ENCODE measurements at places on chromosomes 16 and 17. TPM values are rescaled to one million over a fixed set of nuclear protein-coding genes. Genes with fewer than 3 reads are reported as not detected.

The AOC2 gene
- polyA plus RNA-seq, result 2.2 TPM

- no peak for DNase-seq
Measured at GRCh38 chr16:65737831-65738230, 616.0 kb upstream of the CDH11 start.

DNA sequence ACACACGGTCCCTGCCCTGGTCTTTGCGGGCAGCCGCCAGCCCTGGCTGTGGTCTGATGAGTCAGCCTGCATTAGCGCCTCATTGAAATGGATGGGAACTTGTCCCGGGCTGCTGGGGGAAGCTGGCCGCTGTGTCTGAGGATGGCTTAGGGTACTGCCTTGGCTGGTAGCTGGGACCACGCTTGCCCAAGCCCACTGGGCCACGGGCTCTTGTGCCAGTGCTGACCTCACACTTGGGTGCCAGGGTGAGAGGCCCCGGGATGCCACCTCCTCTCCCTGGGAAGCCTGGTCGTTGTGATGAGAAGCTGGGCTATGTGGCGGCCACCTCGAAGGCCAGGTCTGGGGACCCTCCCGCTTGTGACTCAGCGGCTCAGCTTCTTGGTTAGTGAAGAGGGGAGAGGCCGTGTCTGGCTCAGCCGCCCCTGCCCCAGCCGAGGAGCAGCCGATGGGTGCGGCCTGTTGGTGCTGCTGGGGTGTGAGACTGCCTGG lies 10.7 kb downstream of the CACNA1H start:
- no peak for DNase-seq

DNA sequence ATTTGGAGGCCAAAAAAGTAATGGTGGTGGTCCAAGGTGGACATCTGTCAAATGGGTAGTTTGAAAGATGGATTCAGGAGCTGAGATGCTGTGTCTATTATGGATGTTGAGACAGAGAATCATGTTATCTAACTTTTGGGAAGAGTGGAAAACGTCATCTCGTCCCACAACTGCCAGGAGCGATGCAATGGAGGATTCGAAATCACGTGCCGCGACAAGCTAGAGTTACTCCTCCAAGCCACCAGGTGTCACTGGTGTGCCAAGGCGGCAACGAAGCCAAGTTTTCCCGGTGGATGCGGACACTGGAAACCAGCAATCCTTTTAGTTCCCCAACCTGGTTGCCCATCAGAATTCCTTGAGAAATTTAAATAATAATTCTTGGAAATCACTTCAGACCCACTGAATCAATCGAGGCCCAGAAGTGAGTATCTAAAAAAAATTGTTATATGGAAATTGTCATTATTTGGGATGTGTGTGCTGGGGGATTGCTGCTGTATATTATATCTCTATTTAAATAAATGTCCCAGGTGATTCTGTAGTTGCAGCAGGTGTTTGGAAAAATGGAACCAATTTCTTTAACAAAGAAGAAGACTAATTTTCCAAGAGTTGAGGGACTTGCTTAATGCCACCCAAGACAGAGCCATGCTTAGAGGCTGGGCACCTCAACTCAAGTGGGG lies 206.1 kb downstream of the HAPSTR1 start:
- no peak for DNase-seq

GRCh38 chr17:50507871-50508572 lies at the start of gene MYCBPAP:
MYCBPAP (plus strand) TSS chr17:50508439; CDS start chr17:50508675, 236 bp downstream.
- peak; percentile 85 for DNase-seq

DNA sequence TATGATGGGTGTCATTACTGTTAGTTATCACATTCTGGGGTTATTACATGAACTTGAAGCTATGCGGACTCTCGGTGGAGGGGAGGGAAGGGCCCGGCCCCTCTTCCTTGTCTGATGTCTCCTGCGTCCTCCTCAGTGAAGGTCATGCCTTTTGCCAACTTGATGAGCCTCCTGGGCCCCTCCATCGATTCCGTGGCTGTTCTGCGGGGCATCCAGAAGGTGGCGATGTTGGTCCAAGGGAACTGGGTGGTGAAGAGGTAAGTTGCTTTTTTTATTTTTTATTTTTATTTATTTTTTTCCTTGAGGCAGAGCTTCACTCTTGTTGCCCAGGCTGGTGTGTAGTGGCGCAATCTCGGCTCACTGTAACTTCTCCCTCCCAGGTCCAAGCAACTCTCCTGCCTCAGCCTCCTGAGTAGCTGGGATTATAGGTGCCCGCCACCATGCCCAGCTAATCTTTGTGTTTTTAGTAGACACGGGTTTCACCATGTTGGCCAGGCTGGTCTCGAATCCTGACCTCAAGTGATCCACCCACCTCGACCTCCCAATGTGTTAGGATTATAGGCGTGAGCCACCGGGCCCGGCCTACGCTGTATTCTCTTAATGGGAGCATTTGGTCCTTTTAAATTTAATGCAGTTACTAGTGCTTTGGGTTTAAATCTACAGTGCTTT lies 21.6 kb downstream of the POLR3E start:
- DNase-seq, result no peak

- DNase-seq, result no peak
Measured at GRCh38 chr16:13970708-13971422, 50.9 kb downstream of the ERCC4 start.

- DNase-seq, result no peak
Measured at GRCh38 chr17:56217921-56218320, 64.6 kb downstream of the ANKFN1 start.

GRCh38 chr16:3782566-3782965 lies 65.2 kb upstream of the TRAP1 start:
- no peak for DNase-seq

The SSTR5 gene
- 0.17 TPM for polyA plus RNA-seq

The TMEM95 gene
- polyA plus RNA-seq, result not detected

The MT4 gene
- not detected for polyA plus RNA-seq

DNA sequence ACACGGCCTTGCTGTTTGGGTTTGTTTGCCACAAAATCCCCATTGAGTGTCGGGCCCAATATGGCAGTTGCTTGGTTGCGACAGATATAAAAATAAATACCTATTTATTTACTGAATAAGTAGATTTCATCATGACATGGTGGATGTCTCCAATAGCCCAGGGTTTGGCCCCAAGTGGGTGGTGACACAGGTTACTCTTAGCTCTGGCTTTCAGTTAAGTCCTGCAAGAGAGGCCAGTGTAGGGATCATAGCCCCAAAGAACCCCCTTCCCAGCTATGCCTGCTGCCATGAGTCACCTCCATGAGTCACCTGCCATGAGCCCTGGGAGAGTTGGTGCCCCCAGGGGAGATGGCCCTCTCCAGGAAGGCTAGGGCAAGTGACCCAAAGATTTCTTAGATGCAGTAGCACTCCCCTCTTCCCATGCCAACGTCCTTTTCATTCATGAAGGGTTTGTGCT lies 78.7 kb upstream of the LGALS9 start:
- DNase-seq, result no peak

GRCh38 chr16:26276289-26276688 lies 584.5 kb downstream of the HS3ST4 start:
- no peak for DNase-seq

- DNase-seq, result no peak
Measured at GRCh38 chr17:69269131-69269998, 40.7 kb upstream of the ABCA10 start.

The OTOA gene
- polyA plus RNA-seq, result 0.09 TPM

DNA sequence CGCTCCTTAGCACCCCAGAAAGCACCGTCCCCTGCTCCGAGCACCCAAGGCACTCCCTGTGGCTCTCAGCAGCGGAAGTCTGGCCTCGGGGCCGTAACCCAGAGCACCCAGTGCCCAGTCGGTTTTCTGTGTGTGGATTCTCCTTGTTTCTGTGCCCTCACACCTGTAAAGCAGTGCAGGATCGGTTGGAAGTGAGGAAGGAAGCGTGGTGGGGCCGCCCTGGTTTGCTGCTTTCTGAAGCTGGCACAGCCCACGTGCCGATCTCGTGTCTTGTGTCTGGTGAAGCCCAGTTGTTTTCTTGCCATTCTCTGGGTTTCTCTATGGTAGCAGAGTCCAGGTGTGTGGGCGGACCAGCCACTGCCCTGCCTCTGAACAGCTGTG lies 3.7 kb downstream of the ACSF3 start:
- no peak for DNase-seq

- DNase-seq, result no peak
Measured at GRCh38 chr16:89863741-89864526, 9.5 kb upstream of the TCF25 start.

The NLRC3 gene
- polyA plus RNA-seq, result 1.2 TPM

- no peak for DNase-seq
Measured at GRCh38 chr17:81811705-81812570, 8.0 kb downstream of the GCGR start.

The PTGES3L gene
- 2.3 TPM for polyA plus RNA-seq

GRCh38 chr17:74041869-74042640 lies 161.4 kb upstream of the RPL38 start:
- no peak for DNase-seq
